ENCODE measurements at places on chromosomes 12 and 14. TPM values are rescaled to one million over a fixed set of nuclear protein-coding genes. Genes with fewer than 3 reads are reported as not detected.

DNA sequence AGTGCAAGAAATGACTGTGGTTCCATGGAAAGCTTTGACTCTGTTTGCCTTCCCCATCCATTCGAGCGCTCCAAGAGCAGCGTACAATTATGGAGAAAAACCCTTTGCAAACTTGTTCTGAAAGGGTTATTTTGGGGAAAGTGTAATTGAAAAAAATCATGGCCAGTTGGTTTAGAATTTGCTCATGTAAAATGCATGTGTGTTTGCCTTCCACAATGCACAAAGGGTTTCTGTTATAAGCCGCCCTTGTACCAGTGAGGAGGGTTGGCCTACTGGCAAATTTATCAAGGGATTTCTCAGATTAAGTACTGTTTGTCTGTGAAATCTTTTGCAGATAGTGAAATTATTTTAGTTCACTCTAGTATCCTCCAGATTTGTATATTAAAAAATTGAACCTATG lies 62.7 kb upstream of the PELI2 start:
- no peaks in the 10 kb centered on the region for H3K36me3 ChIP-seq
- no peak for DNase-seq
- H3K27me3 ChIP-seq = peaks cover 18% of the 10 kb centered on the region
- H3K4me1 ChIP-seq = no peaks in the 10 kb centered on the region

DNA sequence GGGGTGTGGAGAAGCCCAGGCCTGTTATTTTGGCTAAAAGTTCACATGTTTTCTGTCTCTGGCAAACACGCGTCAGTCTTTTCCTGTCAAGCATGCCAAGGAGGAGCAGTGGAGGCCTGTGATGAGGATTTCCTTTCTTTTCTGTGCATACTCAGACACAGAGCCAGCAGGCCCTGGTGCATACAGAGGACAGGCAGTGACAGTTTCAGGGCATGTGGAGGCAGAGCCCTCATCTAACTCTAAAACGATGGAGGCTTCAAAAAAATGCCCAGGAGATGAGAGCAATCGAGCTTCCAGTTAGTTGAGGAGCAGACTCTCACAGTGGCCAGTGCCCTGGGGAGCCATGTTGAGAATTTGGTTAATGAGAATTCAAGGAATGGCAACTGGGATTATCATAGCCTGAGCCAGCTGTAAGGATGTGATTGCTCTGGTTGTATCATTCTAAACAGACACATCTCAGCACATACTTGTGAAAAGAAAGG lies 66.5 kb downstream of the TRAFD1 start:
- H3K4me1 ChIP-seq = no peaks in the 10 kb centered on the region
- no peaks in the 10 kb centered on the region for H3K27me3 ChIP-seq
- peaks cover 16% of the 10 kb centered on the region for H3K36me3 ChIP-seq
- no peak overlapping the region for H3K4me3 ChIP-seq
- no peak for DNase-seq

- H3K36me3 ChIP-seq = no peaks in the 10 kb centered on the region
- no peak for DNase-seq
- no peak overlapping the region for H3K27ac ChIP-seq
- no peaks in the 10 kb centered on the region for H3K27me3 ChIP-seq
- H3K4me1 ChIP-seq = no peaks in the 10 kb centered on the region
Observed at GRCh38 chr14:92940543-92940942, 17.6 kb downstream of the CHGA start.

- peak overlapping the region; percentile 30 for H3K27ac ChIP-seq
- H3K4me3 ChIP-seq = peak overlapping the region; percentile 51
- DNase-seq = no peak
- no peaks in the 10 kb centered on the region for H3K36me3 ChIP-seq
Observed at GRCh38 chr12:53577941-53578352, 48.2 kb downstream of the ATF7 start.

DNA sequence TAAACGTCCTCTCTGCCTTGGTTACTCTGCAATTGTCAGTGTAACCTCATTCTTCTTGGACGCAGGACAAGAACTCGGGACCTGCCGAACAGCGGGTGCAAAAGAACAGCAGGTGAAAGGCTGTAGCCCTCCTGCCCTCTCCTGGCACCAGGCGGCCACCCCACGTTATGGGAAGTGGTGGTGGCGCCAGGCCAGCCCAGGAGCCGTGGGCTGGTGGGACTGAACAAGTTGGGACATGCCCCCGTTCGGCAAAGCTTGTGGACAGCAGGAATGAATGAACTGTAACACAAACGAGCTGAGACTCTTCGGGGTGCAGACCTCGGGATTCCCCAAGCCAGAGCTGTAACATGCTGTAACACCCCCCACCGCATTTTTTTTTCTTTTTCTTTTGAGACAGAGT lies 6.6 kb upstream of the M6PR start:
- peak overlapping the region; percentile 97 for H3K27ac ChIP-seq
- DNase-seq = no peak
- H3K4me3 ChIP-seq = no peak overlapping the region
- H3K36me3 ChIP-seq = peaks cover 13% of the 10 kb centered on the region
- H3K27me3 ChIP-seq = no peaks in the 10 kb centered on the region

DNA sequence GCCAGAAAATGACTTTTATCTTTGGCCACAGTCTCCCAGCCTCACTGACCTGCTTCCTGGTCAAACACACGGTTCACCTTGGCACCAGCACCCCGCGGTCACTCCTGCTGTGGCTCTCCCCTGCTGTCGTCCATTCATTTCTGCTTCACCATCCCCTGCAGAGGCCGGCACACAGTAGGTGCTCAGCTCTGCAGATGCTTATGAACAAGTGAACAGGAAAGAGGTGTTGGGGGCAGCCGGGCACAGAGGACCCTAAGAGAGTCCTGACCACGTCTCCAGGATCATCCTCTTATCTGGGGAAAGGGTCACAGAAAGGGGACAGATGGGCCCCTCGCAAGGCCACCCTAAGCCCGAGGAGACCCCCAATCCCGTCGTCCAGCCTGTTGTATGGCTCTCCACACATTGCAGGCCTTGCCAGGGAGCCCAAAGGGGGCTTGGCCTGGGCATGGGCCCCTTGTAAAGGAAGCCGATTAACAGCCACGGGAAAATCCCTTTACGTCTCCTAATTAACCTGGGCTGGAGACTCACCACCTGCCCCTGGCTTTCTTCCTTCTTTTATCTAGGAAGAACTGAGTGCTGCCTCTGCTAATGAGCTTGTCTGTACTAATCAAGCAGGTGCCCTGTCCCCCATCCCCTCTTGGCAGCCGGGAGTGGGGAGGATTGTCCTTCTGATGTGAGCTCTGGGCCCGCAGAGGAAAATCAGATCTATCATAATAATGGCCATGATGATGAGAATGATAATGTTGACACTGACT lies 119.2 kb downstream of the AACS start:
- H3K4me1 ChIP-seq = peaks cover 5% of the 10 kb centered on the region
- no peak overlapping the region for H3K27ac ChIP-seq
- no peaks in the 10 kb centered on the region for H3K36me3 ChIP-seq
- no peak overlapping the region for H3K4me3 ChIP-seq

DNA sequence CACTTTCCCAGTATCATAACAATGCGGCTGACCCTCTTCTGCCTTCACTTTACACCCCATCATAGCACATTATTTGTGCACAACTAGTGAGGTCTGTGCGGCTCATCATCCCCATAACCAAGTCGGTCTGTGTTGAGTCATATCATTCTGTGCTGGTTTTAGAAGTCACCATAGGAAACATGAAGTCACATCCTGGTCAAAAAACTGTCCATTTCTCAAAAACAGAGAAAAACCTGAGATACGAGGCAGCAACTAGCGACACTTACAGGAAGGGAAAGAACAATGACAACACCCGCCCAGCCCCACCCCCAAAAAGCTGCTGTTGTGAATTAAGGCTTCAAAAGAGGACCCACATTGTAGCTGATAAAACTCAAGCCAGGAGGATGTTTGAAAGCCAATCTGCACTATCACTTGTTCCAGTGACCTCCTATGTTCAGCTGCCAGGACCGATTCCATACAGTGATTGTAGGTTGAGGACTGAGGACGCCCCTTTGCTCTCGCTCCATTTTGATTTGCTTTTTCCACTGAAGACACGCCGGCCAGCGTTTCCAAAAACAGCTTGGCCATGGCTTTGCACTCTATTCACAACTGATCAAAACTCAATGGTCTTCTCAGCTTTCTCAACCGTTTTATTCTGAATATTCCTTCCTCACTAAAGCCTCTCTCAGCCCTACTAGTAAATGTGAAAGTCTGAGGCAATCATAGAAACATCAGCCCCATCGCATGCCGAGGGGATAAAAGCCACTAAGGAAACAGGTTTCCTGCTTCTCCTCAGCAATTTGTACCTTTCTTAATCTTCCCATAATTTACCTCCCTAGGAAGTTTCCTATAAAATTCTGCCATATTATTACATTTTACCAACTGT lies 87.5 kb downstream of the DUSP16 start:
- peak overlapping the region; percentile 99 for H3K27ac ChIP-seq
- peak overlapping the region; percentile 89 for H3K4me3 ChIP-seq
- H3K4me1 ChIP-seq = peaks cover 31% of the 10 kb centered on the region
- no peak for DNase-seq
- peaks cover 17% of the 10 kb centered on the region for H3K36me3 ChIP-seq

GRCh38 chr12:47775100-47775911 lies 2.3 kb downstream of the SLC48A1 start:
- no peak for DNase-seq
- no peaks in the 10 kb centered on the region for H3K36me3 ChIP-seq
- H3K4me3 ChIP-seq = peak overlapping the region; percentile 14
- H3K27ac ChIP-seq = peak overlapping the region; percentile 22
- H3K4me1 ChIP-seq = peaks cover 30% of the 10 kb centered on the region

GRCh38 chr14:87995500-87996290 lies 2.7 kb upstream of the GALC start:
- peak overlapping the region; percentile 90 for H3K4me3 ChIP-seq
- H3K27ac ChIP-seq = peak overlapping the region; percentile 97
- H3K36me3 ChIP-seq = peaks cover 5% of the 10 kb centered on the region
- DNase-seq = no peak
- H3K4me1 ChIP-seq = peaks cover 88% of the 10 kb centered on the region

DNA sequence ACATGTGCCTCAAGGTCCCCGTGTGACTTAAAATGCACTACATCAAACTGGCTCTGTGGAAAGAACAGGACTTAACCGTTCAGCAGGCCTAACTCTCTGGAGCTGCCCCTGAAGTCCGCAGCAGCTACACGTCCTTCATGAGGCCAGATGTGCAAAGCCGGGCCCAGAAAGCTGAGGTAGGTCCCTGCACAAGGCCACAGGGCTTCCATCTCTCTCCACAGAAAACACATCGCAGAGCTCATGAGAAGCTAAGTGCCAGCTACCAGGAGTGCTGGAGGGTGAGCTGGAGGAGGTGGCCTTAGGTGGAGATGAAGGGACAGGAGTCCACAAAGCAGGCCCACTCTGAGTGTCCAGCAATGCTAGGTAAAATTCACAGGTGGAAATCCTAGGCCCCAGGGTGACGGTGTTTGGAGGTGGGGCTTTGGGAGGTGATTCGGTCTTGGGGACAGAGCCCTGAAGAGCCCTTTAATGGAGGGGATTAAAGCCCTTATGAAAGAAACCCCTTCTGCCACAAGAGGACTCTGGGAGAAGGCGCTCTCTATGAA lies 52.4 kb downstream of the VCPKMT start:
- H3K4me3 ChIP-seq = peak overlapping the region; percentile 90
- peaks cover 83% of the 10 kb centered on the region for H3K4me1 ChIP-seq
- H3K27me3 ChIP-seq = no peaks in the 10 kb centered on the region
- H3K27ac ChIP-seq = peak overlapping the region; percentile 97

GRCh38 chr12:12396694-12397093 lies 39.8 kb downstream of the BORCS5 start:
- no peak overlapping the region for H3K27ac ChIP-seq
- no peak for DNase-seq
- peaks cover 5% of the 10 kb centered on the region for H3K36me3 ChIP-seq
- no peaks in the 10 kb centered on the region for H3K27me3 ChIP-seq
- H3K4me3 ChIP-seq = no peak overlapping the region

- H3K27me3 ChIP-seq = no peaks in the 10 kb centered on the region
- peaks cover 37% of the 10 kb centered on the region for H3K36me3 ChIP-seq
- H3K4me3 ChIP-seq = peak overlapping the region; percentile 97
- H3K4me1 ChIP-seq = peaks cover 50% of the 10 kb centered on the region
- DNase-seq = no peak
Observed at GRCh38 chr14:102087762-102088011, 843 bp upstream of the HSP90AA1 start.

GRCh38 chr12:53227341-53227740 lies 4.7 kb downstream of the RARG start:
- no peak overlapping the region for H3K4me3 ChIP-seq
- peaks cover 39% of the 10 kb centered on the region for H3K4me1 ChIP-seq
- H3K36me3 ChIP-seq = no peaks in the 10 kb centered on the region
- DNase-seq = no peak

GRCh38 chr14:82075566-82075965 lies 541.9 kb upstream of the SEL1L start:
- no peak for DNase-seq
- H3K4me1 ChIP-seq = no peaks in the 10 kb centered on the region
- H3K27ac ChIP-seq = no peak overlapping the region
- no peaks in the 10 kb centered on the region for H3K27me3 ChIP-seq

DNA sequence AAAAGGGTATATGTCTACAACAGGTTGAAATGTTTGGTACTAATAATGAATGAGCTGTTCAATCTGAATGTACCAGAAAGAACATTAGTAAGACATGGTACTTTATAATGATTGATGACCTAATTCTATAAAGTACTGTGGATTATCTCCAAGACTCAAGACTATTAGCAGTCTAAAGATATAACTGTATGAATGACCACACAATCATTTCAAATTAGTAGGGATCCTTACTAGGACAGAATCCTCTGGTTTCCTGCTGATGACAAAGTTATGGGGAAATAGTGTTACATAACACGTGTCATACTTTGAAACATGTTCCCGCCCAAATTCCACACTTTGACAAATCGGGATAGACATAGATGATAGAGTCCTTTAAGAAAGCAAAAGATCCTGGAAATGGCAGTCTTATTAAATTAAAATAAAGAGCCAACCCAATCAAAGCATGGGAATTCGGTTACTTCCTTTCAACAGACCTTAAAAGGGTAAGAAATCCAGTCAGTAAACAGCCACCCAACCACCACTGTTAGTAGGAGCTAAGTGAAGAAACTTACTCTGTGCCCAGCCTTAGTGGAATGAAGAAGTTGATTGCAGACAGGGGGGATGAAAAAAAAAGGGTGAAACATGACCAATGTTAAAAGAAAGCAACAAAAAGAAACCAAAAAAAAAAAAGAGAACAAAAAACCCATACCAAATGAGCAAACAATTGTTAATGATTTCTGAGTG lies 2.8 kb downstream of the VPS29 start:
- H3K27me3 ChIP-seq = no peaks in the 10 kb centered on the region
- peak overlapping the region; percentile 90 for H3K27ac ChIP-seq
- peaks cover 19% of the 10 kb centered on the region for H3K4me1 ChIP-seq
- peaks cover 10% of the 10 kb centered on the region for H3K36me3 ChIP-seq
- peak overlapping the region; percentile 59 for H3K4me3 ChIP-seq
- no peak for DNase-seq

- H3K4me1 ChIP-seq = no peaks in the 10 kb centered on the region
- no peak overlapping the region for H3K27ac ChIP-seq
- H3K36me3 ChIP-seq = no peaks in the 10 kb centered on the region
- no peak overlapping the region for H3K4me3 ChIP-seq
Observed at GRCh38 chr14:104968153-104968527, 10.0 kb downstream of the AHNAK2 start.

The NYNRIN gene
- total RNA-seq = 0.11 TPM

The GPD1 gene
- total RNA-seq = 0.36 TPM

Data from natural killer cell treated with Interleukin-12 subunit alpha and Interleukin-12 subunit beta and Interleukin-15 and Interleukin-18, amount 100 ng/mL, for 72 hours (primary cell).